Left ventricle myocardium inferior (tissue), 1 donor: ENCODE measurements at places on chromosomes 2 and 18. TPM values are rescaled to one million over a fixed set of nuclear protein-coding genes. Genes with fewer than 3 reads are reported as not detected.
A peak's percentile ranks its signal among the peaks of the same experiment; 100 is the strongest.

Gene LYPD6
- 0.08 TPM for total RNA-seq

DNA sequence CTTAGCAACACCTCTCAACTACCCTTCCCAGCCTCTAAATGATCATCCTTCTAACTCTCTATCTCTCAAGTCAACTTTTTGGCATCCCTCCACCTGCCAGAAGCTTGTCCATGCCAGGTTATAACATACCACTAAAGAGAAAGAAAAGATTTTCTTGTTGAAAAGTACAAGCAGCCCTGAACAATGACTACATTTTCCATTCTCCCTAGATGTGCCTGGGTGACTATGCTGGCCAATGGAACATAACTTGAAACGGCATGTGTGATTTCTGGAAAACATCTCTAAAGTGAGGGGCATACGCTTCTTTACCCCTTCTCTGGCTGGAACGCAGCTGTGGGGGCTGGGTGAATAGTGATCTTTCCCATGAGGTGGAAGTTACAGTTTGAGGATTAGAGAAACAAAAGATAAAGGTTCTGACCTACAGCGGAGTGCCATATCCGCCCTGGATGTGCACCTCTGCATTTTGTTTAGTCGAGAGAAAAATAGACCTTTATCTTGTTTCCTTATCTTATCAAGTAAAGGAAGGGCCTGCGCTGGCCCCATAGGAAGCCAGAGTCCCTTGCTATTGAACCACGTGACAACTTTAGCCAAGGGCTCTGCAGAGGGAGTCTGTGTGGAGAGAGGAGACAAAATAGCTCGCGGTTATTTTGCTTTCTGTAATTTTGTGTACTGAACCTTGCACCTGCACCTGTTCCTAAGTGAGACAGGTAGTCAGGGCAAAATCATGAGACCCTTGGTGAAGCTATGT is 436.8 kb downstream of the TGIF1 start:
- DNase-seq = no peak

GRCh38 chr2:203786549-203787351 is 80.3 kb downstream of the CD28 start:
- peak; percentile 29 for DNase-seq

DNA sequence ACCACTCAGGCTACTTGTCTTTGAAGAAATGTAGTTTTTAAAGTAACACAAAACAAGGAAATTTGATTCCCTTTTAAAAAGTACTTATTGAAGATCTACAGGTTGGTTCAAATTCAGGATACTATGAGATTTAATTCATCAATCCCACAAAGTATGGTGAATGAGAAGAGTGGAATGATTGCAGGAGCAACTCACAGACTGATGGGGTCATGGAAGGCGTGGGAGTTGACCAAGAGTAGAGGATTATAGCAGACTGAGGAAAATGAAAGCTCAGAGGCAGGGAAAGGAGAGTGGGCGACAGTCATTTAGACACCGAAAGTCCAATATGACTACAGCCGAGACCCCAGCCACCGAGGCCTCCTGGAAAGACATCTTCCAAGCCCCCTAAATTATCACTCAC is 12.5 kb upstream of the DAPL1 start:
- no peak for DNase-seq

DNA sequence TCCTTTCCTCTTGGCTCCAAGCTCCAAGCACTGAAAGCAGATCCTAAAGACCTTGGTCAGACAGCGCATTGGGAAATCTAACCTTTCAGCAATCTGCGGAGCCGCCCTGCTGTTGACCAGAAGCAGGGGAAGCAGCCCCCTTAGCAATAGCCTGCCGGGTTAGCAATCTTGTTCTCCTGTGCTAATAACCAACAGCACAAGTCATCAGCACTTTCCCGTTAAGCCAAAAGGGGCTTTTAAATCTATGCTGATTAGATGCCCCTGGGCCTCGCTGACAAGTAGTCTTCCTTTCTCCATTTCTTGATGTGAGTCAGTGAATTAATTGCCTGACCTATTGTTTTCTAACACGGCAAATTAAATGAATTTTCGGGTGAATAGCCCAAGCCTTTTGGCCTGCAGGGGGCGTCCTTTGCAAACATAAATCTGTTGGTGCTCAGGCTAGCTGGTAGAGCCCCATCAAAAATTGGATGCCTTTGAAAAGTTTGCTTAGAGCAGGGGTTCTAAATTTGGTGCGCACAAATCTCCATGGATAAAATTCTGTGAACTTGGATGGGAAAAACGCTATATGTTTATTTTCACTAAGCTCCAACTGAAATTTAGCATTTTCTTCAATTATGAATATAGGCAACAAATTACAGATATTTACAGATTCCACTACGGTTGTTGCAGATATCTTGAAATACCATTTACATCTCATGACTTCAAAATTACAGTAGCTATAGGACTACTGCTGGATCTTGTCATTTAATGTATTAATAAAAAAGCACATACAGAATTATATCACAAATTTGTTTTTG is 24.6 kb downstream of the MAIP1 start:
- peak; percentile 84 for DNase-seq
